ENCODE measurements at places on chromosomes 5 and 9. TPM values are rescaled to one million over a fixed set of nuclear protein-coding genes. Genes with fewer than 3 reads are reported as not detected.

- no peak for DNase-seq
- no peak overlapping the region for H3K27ac ChIP-seq
- H3K4me1 ChIP-seq: peaks cover 6% of the 10 kb centered on the region
- H3K4me3 ChIP-seq: no peak overlapping the region
- no peaks in the 10 kb centered on the region for H3K27me3 ChIP-seq
These were observed 6.5 kb upstream of the RICTOR start for GRCh38 chr5:39080597-39081204.

Gene ANAPC2
- total RNA-seq: 72.6 TPM

Gene EGFLAM
- total RNA-seq: 64.5 TPM

GRCh38 chr9:121210536-121210935 lies 8.9 kb upstream of the RAB14 start:
- H3K4me3 ChIP-seq: no peak overlapping the region
- H3K27me3 ChIP-seq: no peaks in the 10 kb centered on the region
- DNase-seq: no peak
- peaks cover 6% of the 10 kb centered on the region for H3K4me1 ChIP-seq
- H3K27ac ChIP-seq: no peak overlapping the region

GRCh38 chr5:68134669-68135313 lies 80.8 kb upstream of the PIK3R1 start:
- H3K36me3 ChIP-seq: no peaks in the 10 kb centered on the region
- H3K4me1 ChIP-seq: no peaks in the 10 kb centered on the region
- no peak overlapping the region for H3K4me3 ChIP-seq
- H3K27ac ChIP-seq: no peak overlapping the region
- no peak for DNase-seq

Gene SLU7
- 68.2 TPM for total RNA-seq

DNA sequence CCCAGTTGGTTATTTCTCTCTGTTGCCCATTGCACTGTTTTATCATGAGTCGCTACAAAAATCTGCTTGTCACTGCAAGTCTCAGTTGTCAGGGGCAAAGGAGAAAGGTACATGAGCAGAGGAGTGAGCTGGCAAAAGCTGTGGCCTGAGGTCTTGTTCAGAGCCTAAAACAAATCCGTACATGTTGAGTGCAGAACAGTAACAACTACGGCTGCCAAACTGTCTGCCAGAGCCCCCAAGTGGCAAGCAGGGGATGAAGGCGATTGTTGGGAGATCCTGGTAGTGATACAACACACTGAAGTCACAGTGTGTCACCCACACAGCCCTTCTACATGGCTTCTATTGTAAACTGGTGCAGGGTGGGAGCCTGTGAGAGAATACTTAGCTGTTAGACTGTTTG lies 50.9 kb downstream of the BRINP1 start:
- H3K36me3 ChIP-seq: no peaks in the 10 kb centered on the region
- H3K4me3 ChIP-seq: no peak overlapping the region
- no peak overlapping the region for H3K27ac ChIP-seq
- no peaks in the 10 kb centered on the region for H3K4me1 ChIP-seq

DNA sequence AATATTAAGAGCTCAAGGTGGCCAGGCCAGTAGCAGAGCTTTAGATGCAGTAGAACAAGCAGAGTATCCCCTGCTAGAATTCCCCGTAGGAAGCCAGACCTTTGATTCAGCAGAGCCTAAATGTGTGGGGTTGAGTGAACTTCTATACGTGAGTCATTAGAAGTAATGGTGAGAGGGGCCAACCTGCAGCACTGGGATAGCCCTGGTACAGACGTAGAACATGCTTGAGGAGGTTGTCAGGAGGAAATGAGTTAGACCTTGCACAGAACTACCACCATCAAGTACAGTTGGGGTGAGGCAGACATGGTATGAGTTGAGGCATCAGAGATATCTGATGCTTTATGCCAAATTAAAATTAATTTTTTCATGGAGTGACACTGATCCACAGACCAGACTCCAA lies 42.0 kb downstream of the PDCD1LG2 start:
- H3K4me3 ChIP-seq: no peak overlapping the region
- H3K36me3 ChIP-seq: no peaks in the 10 kb centered on the region
- no peak overlapping the region for H3K27ac ChIP-seq
- H3K4me1 ChIP-seq: no peaks in the 10 kb centered on the region
- H3K27me3 ChIP-seq: no peaks in the 10 kb centered on the region

Gene AGPAT2
- 292 TPM for total RNA-seq

DNA sequence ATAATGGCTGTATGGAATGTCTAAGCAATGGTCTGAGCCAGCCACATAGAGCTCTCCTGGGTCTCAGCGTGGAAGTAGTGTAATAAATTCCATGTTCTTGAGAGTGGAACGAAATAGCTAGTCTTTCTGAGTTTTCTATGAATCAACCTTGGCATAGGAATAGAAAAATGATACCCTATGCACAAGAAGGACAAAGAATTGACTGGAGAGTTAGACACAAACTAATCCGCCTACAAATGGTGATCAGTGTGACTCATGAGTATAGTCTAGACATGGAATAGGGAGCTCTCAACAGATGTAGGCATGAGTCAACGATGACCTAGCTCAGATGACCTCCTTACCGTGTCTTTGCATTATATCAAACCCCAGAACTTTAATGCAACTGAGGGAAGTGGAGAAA lies 256.8 kb upstream of the GRIN3A start:
- H3K27ac ChIP-seq: no peak overlapping the region
- H3K4me3 ChIP-seq: no peak overlapping the region
- DNase-seq: no peak
- H3K36me3 ChIP-seq: no peaks in the 10 kb centered on the region
- no peaks in the 10 kb centered on the region for H3K4me1 ChIP-seq

DNA sequence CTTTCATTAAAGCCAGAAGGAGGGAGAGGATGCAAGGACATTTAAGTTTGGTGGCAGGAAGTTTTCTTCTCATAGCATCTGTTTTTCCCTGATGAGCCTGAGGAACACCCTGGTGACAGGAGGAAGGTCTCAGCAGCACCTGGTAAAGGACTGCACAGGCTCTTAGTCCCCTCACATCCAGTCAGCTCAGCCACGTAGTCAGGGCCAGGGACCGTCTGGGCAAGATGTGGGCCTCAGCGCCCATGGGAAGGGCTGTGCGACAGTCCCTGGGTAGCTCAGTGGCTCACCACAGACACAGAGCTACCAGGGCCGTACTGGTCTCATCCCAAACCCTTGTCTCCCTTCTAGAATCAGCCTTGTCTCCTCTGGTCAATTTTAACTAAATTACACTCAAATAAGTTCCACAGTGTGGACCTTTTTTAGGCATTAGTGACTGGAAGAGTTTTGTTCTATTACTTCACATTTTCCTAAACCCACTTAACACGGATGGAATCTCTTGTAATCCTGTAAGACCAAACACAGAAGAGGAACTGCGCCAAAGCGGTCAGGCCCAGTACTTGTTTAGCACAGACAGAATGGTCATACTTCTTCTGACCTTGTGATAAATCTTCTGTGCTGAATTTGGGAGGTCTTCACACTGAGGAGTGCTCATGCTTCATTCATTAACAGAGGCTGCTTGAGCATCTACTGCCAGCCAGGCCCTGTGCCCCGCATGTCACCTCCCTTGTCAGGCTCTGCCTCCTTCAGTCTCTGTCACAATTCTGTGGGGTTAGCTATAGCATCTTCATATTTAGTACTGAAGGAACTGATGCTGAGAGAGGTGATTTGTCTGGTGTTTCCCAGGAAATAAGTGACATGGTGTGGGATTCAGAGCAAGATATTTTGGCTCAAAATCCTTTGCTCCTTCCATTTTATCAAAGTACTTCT lies 91.4 kb downstream of the ANGPTL2 start:
- H3K27me3 ChIP-seq: no peaks in the 10 kb centered on the region
- no peak overlapping the region for H3K4me3 ChIP-seq
- H3K36me3 ChIP-seq: no peaks in the 10 kb centered on the region
- no peak overlapping the region for H3K27ac ChIP-seq

Gene GABRA1
- not detected for total RNA-seq

Gene ARHGEF39
- total RNA-seq: 0.20 TPM

DNA sequence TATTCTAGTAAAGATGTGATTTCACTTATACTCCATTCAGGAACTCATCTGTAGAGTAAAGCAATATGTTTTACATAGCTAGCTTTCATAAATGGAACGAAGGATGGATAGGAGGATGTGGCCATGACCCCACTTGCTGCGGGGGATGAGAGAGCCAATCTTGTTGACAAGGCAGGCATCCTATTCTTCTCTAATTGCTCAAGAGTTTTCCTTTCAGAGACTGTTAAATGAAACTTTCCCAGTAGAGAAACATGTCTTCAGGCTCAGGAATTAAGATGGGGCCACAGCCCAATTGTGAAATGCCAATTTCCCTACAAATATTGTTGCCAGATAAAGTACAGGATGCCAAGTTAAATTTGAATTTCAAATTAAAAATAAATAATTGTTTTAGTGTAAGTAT lies 196.2 kb upstream of the TUT7 start:
- H3K4me1 ChIP-seq: no peaks in the 10 kb centered on the region
- DNase-seq: no peak
- H3K27ac ChIP-seq: no peak overlapping the region
- no peak overlapping the region for H3K4me3 ChIP-seq

Gene CDK5RAP2
- total RNA-seq: 127 TPM

Data from tibial nerve (tissue), 4 donors.